ENCODE measurements at places on chromosomes 11 and 22.

DNA sequence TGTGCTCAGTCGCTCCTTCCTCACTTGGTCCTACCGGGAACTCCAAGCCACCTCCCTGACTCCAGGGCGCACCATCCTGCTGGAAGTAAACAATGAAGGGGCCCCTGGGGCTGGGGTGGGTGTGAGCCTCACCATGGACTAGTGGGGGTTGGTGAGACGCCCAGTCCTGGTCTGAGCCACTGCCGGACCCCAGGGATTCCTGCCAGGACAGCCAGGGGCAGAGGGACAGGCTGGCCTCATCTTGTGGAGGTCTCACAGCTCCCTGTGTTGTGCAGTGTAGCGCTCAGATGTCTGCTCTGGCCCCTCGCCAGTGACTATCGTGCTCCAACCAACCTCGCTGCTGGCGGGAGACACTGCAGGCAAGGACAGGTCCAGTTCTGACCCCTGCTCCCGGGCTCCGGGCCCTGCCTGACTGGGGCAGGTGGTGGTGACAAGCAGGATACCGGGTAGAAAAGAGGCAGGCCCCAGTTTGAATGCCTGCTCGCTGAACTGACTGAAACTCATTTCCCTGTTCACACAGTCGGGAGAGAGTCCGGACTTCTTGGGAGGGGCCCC lies 1021.4 kb downstream of the BRD1 start:
- no peak for DNase-seq

- DNase-seq: peak; percentile 23
Observed at GRCh38 chr22:46788441-46789172, 26.2 kb downstream of the TBC1D22A start.

GRCh38 chr22:28375761-28376534 lies 303.7 kb downstream of the TTC28 start:
- no peak for DNase-seq

DNA sequence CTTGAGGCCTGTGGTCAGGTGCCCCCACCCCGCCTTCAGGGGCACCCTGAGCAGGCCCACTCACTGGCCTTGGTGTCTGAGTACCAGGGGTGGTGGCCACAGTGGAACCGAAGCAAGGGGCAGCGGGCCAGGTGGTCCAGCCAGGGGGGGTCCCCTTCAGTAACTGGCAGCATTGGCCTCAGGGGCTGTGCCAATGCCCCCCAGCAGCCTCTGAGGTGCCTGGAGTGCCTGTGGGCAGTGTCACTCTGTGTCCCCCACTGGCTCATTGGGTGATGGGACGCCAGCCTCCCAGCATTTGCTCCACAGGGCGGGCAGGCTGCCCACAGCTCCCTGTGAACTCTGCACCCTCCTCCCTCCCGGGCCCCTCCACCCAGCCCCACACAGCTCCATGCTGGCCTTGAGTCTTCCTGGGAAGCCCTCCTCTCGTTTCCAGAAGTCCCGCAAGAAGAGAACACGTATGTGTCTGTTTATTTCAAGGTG lies 29.5 kb upstream of the CARS1 start:
- no peak for DNase-seq

DNA sequence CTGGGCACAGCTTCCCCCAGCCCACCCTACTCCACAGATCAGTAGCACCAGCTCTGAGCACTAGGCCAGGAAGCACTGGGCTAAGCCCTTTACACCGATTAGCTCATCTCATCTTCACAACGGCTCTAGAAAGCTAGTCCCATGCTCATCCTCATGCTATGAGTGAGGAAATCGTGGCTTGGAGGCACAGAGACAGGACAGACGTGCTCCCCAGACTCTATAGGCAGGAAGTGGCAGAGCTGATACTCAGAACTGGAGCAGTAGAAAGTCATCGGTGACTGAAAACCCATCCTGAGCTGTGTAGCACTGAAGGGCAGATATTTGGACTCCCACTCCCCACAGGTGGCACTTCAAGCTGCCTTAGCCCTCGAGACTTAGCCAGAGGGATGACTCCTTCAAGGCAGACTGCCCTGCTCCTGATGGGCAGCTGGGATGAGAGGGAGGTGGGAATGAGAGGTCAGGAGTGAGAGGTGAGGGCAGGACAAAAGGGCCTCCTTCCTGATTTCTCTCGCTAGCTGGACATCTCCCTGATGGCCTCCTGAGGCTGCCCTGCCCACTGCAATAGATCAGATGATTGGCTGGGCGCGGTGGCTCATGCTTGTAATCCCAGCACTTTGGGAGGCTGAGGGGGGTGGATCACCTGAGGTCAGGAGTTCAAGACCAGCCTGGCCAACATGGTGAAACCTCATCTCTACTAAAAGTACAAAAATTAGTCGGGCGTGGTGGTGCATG lies 9.7 kb downstream of the CD5 start:
- DNase-seq: peak; percentile 73

DNA sequence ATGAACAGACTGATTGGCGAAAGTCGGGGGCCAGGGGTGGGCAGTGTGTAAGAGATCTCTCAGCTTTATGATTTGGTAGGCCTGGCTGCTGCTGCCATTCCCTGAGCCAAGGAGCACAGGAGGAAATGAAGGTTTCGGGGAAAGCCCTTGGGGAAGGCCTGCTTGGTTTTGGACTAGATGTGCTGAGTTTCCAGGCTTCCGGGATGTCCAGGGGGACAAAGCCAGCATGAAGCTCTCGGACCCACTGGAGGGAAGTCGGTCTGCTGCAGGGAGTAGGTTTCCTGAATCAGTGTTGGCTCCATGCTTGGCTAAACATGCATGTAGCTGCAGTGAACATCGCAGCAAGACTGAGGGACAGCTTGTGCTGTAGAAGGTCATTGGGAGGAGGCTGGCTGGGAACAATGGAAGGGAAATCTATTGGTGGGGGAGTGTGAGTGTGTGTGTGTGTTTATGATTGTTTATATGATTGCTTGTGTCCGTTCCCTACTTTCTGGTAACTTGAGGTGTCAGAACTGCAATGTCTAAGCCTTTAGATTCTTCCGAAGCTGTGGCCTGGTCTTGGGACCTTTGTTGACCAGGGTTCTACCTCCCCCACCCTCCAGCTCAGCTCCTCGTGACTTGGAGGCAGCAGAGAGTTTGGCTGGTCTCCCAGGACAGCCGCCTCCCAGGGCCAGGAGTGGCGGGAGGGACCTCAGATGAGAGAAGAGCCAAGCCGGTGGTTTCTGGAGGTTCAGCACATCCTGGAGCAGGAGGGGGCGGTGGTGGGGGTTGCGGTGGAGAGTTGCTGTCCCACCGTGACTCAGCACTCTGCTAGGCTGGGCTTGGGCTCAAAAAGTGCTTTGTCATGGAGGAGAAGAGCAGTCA lies 4.0 kb upstream of the FTH1 start:
- peak; percentile 48 for DNase-seq

- DNase-seq: peak; percentile 93
Observed at GRCh38 chr11:128422576-128423370, 164.6 kb downstream of the ETS1 start.

DNA sequence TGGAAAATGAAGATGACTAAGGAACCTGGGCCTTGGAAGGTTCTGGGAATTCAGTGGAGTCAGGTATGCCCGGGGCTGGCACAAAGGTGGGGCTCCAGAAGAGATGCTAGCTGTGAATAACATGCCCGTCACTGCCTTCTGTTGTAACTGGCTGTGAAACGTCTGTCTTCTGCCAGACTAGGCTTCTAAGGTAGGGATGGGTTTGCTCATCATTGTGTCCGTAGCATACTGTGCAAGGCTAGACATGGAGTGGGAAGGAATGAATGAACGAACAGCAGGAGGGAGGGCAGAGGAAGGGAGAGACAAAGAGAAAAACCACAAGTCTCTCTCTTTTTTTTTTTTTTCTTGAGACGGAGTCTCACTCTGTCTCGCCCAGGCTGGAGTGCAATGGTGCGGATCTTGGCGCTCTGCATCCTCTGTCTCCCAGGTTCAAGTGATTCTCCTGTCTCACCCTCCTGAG lies 327.4 kb downstream of the MN1 start:
- no peak for DNase-seq

DNA sequence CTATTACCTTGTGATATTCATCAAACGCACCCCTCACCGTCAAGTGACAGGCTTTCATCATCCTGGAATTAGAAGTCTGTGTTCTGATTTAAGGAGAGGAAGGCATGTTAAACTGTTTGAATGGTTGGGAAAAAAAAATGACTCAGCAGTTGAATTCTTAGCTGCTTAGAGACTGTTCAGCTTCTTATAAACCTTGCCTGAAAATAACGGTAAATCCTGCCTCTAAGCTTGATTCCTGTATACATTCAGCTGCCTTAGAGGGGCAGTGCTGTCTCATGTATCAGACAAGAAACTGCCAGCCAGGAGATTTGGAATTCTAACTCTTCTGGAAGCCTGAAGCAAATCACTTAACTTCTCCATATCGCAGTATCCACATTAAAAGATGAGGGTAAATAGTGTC lies 437.4 kb downstream of the JRKL start:
- DNase-seq: no peak

Data from stimulated activated CD4-positive, alpha-beta T cell treated with anti-CD3 and anti-CD28 coated beads, Interleukin-4, amount 100 ng/mL, for 24 hours (primary cell).